ENCODE measurements at places on chromosomes 2 and 18.

DNA sequence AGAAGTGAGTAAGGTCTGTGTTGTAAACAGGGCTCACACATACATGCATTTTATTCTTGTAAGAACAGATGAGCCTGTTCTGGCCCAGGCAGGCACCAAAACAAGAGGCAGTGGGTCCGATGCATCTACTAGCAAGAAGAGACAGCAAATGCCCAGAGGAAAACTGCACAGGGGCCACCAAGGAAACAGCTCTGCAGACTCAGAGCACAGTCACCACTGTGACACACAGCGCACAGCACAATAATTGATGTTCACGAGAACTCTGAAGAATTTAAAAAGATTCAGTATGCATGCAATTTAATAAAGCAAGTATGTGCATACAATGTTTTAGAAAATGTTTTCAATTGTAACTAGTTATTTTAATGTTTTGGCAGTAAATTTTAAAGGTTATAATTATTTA is 24.8 kb downstream of the LONRF2 start:
- no peak for DNase-seq

DNA sequence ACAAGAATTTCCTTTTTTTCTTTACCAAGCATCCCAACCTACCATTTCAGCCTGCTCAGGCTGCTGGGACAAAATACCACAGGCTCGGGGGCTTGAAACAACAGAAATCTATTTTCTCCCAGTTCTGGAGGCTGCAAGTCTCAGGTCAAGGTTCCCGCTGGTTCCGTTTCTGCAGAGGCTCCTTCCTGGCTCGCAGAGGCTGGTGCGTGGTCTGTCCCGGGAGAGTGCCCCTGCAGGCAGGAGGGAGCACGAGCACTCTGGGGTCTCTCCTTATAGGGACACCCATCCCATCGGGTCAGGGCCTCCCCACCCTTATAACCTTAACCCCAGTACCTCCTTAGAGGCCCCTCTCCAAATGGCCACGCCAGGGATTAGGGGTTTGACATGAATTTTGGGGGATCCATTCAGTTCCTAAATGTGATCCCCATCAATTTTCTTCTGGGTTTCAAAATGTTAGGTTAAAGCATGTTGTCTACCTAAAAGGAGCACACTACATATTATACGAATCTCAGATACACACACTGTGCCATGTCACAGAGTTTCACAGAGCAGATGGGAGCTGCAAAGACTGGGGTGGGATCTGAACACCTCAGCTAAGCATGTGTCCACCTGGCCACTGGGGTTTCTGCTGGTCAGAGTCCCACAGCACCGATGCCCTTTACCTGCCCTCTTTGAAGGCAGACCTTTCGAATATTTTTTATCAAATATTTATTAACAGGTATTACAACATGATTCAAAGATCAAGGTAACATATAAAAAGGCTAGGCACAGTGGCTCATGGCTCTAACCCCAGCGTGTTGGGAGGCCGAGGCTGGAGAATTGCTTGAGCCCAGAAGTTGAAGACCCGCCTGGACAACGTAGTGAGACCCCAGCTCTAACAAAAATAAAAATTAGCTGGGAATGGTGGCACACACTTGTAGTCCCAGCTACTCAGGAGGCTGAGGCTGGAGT is 17.6 kb upstream of the ADI1 start:
- DNase-seq = peak; percentile 45

GRCh38 chr2:32485399-32485798 is 128.6 kb downstream of the BIRC6 start:
- DNase-seq = no peak

DNA sequence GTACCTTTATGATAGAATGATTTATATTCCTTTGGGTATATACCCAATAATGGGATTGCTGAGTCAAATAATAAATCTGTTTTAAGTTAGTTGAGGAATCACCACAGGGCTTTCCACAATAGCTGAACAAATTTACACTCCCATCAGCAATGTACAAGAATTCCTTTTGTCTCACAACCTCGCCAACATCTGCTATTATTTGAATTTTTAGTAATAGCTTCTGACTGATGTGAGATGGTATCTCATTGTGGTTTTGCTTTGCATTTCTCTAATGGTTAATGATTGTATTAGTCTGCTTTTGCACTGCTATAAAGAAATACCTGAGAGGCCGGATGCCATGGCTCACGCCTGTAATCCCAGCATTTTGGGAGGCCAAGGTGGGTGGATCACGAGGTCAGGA is 1387.6 kb upstream of the ACVR2A start:
- DNase-seq = no peak

DNA sequence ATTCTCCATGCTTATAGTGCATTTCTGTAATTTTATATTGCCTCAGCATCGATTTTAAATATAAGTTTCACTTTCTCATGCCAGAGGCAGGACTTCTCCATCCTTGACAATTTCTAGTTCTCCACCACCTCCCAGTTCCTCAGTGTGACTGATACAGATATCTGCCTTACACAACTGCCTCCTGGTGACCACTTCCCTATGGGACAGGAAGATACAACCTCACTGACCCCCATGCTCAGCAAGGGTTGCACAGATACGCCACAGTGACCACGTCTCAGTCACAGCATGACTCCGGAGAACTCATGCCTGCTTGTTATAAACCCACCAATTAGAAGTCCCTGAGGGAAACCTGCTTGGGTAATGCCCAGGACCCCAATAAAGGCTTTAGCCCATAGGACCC is 284.0 kb upstream of the MC4R start:
- no peak for DNase-seq

- DNase-seq = no peak
Observed at GRCh38 chr2:165007161-165007744, 51.9 kb upstream of the SLC38A11 start.

DNA sequence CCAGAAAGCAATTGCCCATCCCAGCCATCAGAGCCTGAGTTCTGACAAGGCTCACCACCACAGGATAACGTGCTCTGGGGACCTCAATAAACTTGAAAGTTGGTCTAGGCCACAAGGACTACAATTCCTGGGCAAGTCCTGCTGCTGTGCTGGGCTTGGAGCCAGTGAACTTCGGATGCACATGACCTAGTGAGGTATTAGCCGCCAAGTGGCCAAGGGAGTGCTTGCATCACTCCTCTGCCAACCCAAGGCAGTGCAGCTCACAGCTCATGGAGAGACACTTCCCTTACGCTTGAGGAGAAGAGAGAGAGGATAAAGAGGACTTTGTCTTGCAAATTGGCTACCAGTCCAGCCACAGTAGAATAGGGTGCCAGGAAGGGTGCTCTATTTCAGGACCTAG is 219.6 kb downstream of the MBD2 start:
- DNase-seq = no peak

DNA sequence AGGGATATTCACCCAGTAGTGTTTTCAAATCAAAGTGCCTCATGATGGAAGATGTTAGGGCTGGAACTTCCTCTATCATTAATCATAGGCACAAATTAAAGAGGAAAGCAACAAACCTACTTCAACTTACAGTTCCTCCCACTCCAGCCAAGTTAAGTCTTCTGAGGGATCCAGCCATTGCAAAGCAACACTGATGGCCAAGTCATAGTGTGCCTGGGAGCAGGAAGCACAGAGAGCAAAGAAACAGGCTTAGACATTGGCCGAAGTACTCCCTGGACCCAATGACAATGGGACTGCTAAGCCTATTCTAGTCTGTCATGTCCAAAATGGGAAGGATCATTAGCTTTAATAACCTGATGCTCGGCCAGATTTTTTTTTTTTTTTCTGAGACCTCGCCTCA is 7.0 kb downstream of the C2orf80 start:
- no peak for DNase-seq

DNA sequence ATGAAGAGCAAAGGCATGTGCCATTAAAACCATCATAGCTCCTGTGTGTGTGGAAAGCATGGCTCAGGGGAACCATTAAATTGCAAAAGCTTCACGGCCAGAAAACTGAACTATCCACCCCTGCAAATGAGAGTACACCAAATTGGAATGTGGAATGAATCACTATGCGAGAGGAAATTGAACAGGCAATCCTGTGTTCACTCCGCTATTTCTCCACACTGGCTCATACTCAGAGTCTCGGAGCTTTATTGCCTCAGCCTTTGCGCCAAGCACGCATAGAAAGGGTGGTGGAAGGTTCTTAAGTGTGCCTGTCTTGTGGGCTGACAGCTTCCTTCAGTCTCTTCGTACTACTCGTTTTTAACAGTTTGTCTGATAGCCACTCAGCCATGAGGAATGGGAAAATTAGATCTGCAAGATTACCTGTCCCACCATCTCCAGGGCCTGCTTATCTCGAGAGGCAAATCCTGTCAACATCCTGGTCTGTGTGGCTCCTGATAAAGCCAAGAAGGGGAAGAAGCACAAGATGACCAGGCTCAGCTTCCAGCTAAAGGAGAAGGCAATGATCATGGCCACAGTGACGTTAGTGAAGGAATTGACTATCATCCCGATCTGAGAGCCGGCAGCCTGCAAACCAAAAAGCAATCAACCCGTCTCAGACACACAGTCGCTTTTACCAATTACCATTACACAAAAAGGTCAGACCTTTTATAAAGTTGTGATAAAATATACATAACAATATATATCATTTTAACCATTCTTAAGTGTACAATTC is 34.9 kb downstream of the G6PC2 start:
- DNase-seq = peak; percentile 24

DNA sequence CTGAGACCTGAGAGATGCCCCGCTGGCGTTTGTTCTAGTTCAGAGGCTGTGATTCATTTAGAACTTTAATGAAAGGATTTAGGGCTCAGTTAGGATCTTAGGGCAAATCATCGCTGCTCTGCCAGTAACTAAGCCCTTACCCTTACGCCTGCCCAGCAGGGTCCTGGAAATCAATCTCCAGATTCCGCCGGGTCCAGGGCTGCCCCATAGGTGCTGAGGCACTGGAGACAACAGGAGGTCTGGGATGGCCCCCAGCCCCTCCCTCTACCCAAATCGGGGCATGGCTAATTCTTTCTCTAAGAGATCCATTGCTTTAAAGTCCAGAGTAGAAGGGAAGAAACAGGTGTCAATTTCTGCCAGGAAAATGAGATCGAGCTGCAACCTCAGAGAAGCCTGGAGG is 83.1 kb downstream of the SDC1 start:
- no peak for DNase-seq

GRCh38 chr2:106147665-106148064 is 46.4 kb downstream of the UXS1 start:
- DNase-seq = no peak

DNA sequence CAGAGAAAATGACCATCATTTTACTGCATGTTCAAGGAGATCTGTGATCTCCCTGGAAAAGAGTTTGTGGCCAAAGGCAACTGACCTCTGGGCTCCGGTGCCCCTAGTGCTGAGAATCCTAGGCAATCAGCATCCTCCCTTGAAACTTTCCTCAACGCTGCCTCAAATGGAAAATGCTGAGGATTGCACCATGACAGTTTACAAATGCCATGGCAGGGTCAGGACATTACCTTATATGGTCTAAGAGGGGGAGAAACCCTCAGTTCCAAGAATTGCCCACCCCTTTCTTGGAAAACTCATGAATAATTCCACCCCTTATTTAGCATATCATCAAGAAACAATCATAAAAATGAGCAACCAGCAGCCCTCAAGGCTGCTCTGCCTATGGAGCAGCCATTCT is 48.3 kb downstream of the ALPK2 start:
- no peak for DNase-seq

- no peak for DNase-seq
Observed at GRCh38 chr2:189608170-189608569, 27.6 kb upstream of the SLC40A1 start.

- no peak for DNase-seq
Observed at GRCh38 chr2:37448342-37449120, 104.1 kb downstream of the QPCT start.

All from endothelial cell (in vitro differentiated cells).